ENCODE measurements at places on chromosomes 2 and 18. TPM values are rescaled to one million over a fixed set of nuclear protein-coding genes. Genes with fewer than 3 reads are reported as not detected.

The WDSUB1 gene
- 10.7 TPM for total RNA-seq

The LMAN2L gene
- 24.7 TPM for total RNA-seq

The NEUROD1 gene
- not detected for total RNA-seq

The MIB1 gene
- total RNA-seq = 46.7 TPM

The NAT8 gene
- 1.1 TPM for total RNA-seq

DNA sequence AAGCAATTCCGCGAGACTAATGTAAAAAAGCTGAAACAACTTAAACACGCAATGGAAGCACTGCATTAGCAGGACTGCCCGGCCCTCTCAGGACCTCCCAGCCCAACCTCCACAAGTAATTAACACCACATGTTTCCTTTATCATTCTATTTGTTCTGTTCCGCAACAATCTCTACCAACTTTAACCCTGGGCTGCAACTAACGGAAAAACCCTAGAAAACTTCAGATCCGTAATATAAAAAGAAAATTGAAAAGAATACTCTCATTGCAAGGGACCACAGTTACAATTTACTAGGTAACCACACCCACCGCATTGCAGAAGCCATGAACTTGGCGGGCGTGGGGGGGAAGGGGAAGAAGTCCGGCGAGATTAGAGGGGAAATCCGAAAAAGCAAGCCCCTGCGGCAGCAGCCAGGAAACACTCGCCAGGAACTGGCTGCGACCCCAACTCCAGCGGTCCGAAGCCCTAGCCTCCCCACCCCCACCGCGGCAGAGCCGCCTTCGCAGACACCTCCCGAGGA is 1.2 kb downstream of the EPB41L3 start:
- no peak overlapping the region for H3K27ac ChIP-seq
- H3K4me1 ChIP-seq = peaks cover 3% of the 10 kb centered on the region
- DNase-seq = no peak
- no peaks in the 10 kb centered on the region for H3K27me3 ChIP-seq
- H3K36me3 ChIP-seq = no peaks in the 10 kb centered on the region

- H3K4me1 ChIP-seq = peaks cover 9% of the 10 kb centered on the region
- H3K36me3 ChIP-seq = no peaks in the 10 kb centered on the region
- H3K27ac ChIP-seq = no peak overlapping the region
- H3K4me3 ChIP-seq = no peak overlapping the region
- DNase-seq = no peak
Measured at GRCh38 chr2:197707316-197708213, 2.4 kb downstream of the MARS2 start.

- H3K36me3 ChIP-seq = no peaks in the 10 kb centered on the region
- no peaks in the 10 kb centered on the region for H3K4me1 ChIP-seq
- no peak overlapping the region for H3K4me3 ChIP-seq
- DNase-seq = no peak
Measured at GRCh38 chr2:60445684-60446179, 107.7 kb downstream of the BCL11A start.

- no peaks in the 10 kb centered on the region for H3K4me1 ChIP-seq
- H3K4me3 ChIP-seq = no peak overlapping the region
- H3K27me3 ChIP-seq = no peaks in the 10 kb centered on the region
- no peak for DNase-seq
- H3K27ac ChIP-seq = no peak overlapping the region
Measured at GRCh38 chr2:118059919-118060478, 28.3 kb upstream of the INSIG2 start.

- H3K27ac ChIP-seq = no peak overlapping the region
- H3K27me3 ChIP-seq = no peaks in the 10 kb centered on the region
- DNase-seq = no peak
- H3K36me3 ChIP-seq = no peaks in the 10 kb centered on the region
Measured at GRCh38 chr2:64639691-64640090, 14.0 kb downstream of the SERTAD2 start.

Data from ovary (tissue), 10 donors.